ENCODE measurements at places on chromosomes 2 and 18.

GRCh38 chr2:229196448-229196847 is 74.6 kb downstream of the PID1 start:
- no peak for DNase-seq

DNA sequence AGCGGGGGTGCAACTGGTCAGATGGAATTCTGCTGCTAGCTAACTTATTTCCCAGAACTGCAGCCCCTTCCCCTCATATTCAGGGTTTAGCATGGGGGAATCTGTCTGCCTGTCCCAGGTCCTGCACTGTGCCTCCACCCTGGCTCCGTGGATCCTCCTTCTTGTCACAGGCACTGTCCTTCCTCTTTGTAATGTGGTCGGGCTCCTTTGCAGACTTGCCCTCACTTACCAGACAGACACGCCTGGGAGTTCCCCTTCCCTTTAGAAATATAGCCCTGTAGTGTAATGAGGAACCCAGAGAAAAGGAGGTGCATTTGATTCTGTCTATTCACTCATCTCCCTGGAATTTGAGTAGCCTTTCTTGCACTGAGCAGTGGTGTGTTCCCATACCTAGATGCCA is 108.7 kb downstream of the TRIM43 start:
- no peak for DNase-seq

DNA sequence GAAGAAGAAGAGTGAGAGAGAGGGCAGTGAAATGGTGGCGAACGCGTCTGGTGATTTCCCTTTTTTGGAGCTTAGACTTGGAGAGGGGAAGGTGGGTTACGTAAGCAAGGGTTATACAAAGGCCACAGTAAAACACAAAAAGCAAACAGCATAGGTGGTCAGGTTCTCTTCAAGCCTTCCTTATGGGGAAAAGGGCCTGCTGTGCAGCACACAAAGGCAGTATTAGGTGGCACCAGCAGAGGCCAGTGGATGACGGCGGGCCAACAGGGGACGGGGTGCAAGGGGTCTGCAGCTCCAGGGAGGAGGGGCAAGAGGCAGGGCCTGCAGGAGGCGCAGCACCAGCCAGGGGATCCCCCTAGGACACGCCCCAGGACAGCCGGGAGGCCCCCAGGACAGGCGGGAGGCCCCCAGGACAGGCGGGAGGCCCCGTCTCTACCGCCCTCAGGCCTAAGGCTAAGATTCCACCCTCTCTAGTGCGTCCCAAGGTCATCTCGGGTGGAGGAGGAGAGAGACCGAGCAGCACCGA is 32.6 kb upstream of the NPC1 start:
- no peak for DNase-seq

GRCh38 chr2:119679846-119680245 is 845 bp downstream of the TMEM177 start:
- no peak for DNase-seq

DNA sequence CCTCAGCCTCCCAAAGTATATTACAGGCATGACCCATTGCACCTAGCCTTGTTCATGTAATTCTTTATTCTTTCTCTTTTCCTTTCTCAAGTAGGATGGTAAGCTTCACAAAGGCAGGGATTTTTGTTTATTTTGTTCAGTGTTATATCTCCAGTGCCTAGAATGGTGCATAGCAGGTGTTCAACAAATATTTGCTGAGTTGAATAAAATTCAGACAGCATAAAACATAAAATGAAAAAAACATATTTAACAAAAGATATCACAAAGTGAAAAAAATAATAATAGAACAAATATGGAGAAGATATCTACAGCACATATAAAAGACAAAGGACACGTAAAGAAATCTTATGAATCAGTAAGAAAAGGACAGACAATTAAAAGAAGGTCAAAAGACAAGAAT is 8.8 kb downstream of the PREPL start:
- no peak for DNase-seq

Data from activated effector memory CD4-positive, alpha-beta T cell treated with Interleukin-2 at 50 U/mL for 16 hours (primary cell).